Left ventricle myocardium superior (tissue), 1 donor: ENCODE measurements at places on chromosomes 11 and 22.

DNA sequence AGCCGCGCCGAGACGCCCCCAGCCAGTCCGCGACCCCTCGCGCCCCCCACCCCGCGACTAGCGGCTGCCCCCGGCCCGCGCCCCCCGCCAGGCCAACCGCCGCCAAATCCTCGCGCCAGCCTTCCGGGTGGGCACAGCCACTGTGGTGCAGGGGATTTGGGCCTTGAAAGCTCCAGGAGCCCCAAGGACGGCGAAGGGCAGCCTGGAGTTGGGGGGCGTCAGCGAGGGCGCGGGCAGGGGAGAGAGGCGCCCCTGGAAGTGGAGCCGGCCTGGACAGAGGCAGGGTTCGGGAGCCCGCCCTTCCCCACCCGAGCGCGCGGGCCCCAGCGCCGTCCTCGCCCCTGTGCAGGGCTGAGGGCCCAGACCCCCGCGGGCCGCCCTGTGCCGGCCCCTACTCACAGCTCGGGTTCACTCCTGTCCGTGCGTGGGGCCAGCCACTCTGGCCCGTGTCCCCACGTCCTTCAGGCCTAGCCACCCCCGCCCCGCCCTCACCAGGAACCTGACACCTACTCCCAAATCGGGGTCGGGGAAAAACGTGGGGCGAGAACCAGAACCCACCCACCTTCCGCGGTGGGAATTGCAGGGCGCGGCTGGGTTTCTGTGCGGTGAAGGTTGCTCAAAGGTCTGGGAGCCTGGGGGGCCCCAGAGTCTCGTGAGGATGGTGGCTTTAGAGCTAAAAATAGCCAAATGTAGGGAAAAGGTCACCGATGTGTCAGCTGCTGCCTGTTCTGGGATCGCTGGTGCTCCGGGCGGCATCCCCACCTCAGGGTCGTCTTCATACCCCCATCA lies at the start of gene CPT1B:
Gene CPT1B, minus strand, starts transcription at position 441 of the 789 bp plus-strand sequence. CDS start 512 bp downstream, outside the sequence.
- peak; percentile 84 for DNase-seq

- DNase-seq = no peak
These were observed 6.9 kb upstream of the NLRP6 start for GRCh38 chr11:271319-271715.

DNA sequence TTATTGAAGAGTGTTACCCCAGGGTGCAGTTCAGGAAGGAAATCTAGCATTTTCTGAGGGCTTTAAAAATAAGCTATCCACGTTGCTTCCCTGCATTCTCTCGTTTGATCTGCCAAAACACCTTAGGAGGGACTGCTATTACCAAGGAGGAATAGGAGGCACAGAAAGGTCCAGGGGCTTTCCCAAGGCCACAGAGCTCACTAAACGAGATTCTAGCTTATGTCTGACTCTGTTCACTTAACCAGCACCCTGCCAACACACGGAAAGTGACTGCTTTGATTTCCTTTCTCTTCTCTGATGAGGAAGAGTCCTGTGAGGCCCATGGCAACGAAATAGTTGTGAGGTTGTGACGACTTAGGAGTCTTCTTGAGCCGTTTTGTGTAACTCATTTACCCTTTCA lies 3.4 kb upstream of the PTPN5 start:
- no peak for DNase-seq

DNA sequence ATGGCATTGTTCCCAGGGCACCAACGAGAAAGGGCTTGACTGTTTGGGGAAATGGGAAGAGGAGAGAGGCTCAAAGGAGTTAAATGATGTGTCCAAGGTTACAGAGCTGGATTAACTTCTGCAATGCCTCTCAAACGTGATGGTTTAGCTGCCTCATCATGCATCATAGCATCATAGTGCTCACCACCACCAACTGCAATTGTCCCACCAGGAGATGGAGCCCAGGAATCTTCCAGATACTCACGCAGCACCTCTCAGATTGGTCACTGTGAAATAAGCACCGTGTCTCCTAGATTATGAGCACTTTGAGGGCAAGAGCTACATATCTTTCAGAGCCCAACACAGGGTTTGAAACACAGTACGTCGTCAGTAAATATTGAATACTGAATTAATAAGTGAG lies 69.2 kb downstream of the PRSS23 start:
- no peak for DNase-seq

DNA sequence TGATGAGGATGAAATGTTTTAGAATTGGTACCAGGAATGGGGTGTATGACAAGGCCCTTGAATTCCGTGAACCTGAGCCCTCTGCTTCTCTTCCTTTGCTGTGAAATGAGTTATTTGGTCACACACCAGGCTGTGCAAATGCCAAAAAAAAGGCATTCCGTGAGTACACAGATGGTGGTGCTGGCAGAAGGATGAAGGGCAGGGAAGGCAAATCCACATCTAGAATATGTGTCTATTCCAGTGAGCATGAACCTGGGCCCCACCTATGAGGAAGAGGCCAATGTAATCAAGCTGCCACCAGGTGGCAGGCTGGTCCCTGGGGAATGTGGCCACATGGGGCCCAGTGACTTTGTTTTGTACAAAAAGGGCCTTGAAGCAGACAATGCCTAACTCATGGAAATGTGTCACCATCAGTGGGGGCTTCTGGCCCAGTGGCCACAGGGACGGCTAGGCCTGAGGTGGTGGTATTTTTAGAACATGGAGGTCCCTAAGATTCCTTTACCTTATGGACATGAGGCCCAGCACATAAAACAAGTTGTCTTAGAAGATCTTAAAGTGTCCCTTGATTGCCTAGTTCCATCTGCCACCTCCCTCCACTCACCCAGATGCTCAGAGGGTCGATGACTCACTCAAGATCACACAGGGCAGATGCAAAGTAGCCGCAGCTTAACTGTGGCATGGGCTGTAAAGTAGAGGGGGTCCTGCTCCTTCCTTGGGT lies 3.9 kb upstream of the RNF215 start:
- peak; percentile 69 for DNase-seq

DNA sequence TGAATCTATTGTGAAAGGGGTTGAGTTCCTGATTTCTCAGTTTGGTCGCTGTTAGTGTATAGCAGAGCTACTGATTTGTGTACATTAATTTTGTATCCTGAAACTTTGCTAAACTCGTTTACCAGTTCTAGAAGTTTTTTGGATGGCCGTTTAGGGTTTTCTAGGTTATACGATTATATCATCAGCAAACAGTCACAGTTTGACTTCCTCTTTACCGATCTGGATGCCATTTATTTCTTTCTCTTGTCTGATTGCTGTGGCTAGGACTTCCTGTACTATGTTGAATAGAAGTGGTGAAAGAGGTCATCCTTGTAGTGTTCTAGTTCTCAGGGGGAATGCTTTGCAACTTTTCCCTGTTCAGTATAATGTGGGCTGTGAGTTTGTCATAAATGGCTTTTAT lies 24.6 kb upstream of the OOSP4B start:
- no peak for DNase-seq

DNA sequence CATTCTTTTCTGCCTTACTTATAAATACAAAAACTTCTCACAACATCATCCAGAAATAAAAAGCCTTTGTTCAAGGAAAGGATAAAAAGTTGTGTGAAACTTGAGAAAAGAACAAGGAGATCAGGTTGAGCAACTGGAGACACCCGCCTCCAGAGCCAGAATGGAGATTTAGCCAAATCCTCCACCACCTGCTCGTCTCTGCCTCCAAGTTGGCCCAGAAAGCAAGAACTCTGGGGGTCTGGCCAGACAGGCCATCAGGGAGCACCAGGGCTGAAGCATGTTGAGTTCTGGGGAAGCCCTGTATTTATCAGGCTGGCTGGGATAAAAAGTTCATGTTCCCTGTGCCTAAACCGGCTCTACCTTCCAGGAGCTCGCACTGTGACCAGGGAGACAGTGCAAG lies 14.9 kb downstream of the SMCO4 start:
- DNase-seq = peak; percentile 68

DNA sequence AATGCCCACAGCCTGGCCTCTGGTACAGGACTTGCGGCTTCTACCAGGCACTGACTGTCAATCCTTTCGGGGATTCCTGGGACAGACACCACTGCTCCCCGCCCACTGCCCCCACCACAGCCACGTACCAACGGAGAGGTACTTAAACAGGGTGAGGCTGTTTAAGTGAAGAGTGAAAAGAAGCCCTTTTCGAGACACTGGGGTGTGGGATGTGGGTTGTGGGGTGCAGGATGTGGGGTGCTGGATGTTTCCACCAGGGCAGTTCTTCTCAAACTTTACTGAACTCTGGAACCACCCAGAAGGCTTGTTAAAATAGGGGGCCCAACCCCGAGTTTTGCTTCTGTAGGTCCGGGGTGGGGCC lies 34.2 kb upstream of the PRR5 start:
- DNase-seq = no peak

DNA sequence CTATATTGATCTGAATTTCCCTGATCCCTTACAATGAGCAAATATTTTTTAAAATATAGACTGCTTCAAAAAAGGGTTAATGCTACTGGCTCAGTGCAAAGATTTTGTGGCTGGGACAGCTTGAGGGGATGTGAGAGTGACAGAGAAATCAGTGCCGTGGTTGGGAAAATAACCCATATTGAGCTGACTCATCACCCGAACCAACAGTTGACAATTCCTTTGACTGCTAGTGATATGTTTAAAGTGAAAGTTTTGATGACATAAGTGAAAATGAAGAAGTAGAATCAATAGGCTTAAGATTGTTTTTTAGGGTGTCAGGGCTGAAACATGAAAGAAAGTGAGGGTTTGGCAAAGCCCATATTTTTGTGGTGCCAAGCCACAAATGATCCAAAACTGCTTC lies 257.1 kb upstream of the TENM4 start:
- no peak for DNase-seq

GRCh38 chr11:109939166-109939810 lies 153.9 kb upstream of the ZC3H12C start:
- DNase-seq = no peak

DNA sequence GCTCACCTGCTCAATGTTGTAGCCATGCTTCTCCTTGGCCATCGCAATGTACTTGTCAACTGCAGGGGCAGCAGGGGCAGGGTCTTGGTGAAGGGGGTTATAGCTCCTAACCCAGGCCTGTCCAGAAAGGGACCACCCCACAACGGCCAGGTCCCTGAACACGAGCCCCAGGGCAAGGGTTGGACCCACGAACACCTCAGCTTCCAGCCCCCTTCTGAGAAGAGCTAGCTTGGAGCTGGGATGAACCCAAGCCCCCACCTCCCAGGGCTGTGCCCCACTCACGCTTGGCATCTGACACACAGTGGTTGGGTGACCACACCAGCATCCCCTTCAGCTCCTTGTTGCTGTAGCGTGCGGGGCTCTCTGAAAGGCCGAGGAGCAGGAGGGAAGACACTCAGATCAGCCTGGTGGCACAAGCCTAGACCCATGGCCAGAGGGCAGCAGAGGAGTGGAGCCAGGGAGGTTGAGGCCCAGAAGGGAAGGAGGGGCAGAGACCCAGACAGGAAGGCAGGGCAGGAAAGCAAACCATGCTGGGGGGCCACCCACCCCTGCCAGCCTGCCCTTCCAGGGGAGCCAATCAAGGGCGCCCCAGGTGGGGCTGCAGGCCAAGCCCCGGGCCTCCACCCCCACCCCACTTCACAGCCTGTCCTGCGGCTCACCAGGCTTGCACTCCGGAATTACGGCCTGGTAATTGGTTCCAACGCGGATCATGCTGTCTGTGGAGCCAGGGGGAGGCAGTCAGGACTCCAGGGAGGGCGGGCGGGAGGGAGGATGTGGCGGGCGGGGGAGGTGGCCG lies 1.9 kb downstream of the RCOR2 start:
- no peak for DNase-seq

DNA sequence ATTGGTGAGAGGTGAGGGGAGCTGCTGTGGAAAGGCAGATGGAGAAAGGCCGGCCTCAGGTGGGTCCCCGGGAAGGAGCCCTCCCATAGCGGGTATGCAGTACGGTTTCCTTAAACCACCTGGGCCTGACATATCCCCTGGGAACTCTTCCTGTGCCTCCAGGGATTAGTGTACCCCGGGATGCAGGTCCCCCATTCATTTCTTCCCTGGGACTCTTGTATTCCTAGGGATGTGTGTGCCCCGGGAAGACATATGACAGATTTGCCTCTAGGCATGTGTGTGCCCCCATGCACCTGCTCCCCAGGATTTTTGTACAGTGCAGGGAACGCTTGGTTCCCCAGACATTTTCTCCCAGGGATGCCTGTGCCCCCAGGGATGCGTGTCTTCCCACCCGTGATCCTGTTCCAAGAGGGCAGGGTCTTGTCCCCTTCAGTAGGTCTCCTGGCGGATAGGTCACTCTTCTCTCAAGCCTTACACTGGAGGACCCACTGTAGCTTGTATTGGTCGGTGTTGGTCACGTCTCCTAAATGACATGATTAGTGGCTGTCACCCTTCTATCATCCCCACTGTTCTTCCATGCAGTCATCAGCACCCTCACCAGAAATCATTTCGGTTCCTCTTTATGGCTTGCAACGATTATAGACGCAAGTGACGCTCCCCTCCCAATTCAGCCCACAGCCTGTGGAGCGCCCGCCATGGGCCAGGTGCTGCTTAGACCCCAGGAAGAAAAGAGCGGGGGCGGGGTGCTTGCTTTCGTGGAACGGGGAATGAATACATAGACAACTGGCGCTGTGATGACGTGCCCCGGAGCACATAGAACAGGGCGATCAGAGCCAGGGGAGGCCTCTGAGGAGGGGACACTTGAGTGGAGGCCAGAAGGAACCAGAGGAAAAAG lies 1.3 kb downstream of the PARVB start:
- DNase-seq = peak; percentile 66

DNA sequence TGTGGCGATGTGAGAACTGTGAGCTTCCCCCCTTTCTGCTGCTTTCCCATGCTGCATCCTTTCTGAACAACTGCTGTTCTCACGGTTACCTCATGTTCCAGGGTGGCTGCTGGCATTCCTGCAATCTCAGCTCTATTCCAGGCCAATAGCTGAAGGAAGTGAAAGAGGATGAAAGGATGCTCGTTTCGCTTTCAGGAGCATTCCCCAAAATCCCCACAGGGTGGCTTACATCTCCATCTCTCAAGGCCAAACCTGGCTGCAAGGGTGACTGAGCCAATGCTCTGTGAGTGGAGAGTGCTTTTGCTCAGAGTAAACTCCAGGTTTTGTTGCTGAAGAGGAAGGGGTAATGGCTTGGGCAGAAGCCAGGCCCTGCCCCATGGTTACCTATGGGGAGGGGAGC lies 848.2 kb downstream of the BRD1 start:
- DNase-seq = no peak

DNA sequence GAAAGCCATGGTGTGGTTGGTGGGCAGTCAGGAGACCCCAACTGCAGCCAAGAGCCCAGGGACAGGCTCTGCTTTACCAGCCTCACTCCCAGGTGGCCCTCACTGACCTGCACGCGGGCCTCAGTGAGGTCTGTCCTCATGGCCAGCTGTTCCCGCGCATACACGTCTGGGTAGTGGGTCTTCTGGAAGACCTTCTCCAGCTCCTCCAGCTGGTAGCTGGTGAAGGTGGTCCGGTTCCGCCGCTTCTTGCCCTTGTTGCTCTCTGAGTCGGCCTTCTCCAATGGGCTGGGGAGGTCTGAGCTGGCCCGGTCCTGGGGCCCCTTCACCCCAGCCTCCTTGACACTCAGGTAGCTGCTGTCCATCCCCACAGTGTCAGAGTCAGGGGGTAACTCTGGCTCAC lies 34.7 kb downstream of the ALX4 start:
- DNase-seq = no peak

DNA sequence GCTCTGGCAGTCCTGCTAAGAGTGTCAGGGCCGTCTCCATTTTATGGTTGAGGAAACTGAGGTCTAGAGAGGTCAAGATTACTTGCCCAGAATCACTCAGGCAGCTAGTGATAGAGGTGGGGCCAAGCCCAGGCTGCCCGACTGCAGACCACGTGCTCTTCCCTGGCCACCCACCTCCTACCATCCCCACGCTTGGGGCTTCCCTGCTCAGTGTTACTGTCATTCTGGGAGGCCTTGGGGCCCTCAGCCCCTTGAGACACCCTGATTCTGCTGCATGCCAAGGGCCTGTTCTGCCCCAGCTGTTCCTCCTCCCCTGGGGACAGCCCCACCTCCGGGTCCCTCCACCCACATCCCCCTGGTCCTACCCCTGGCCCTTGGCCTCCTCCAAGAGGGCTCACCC lies 17.2 kb upstream of the TAB1 start:
- no peak for DNase-seq

- no peak for DNase-seq
These were observed 26.7 kb downstream of the INTS4 start for GRCh38 chr11:77967753-77968152.
